ENCODE measurements at places on chromosomes 12 and 14.

DNA sequence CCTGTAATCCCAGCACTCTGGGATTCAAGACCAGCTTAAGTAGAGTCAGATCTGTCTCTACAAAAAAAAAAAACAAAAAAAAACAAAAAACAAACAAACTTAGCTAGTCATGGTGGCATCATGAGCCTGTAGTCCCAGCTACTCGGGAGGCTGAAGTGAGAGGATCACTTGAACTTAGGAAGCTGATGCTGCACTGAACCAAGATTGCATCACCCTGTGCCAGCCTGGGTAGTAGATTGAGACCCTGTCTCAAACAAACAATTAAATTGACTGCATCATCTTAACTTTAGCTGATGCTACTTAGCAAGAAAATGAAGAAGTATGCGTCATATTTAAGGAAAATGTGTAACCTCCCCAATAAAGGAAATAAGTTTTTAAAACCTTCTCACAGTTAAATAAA is 136.6 kb upstream of the ATXN7L3B start:
- DNase-seq, result no peak

- no peak for DNase-seq
These were observed 472.4 kb downstream of the ZFP36L1 start for GRCh38 chr14:68320495-68320894.

- no peak for DNase-seq
These were observed 192.8 kb downstream of the NRXN3 start for GRCh38 chr14:78363008-78363407.

- DNase-seq, result no peak
These were observed 6.3 kb downstream of the CIPC start for GRCh38 chr14:77104393-77104792.

DNA sequence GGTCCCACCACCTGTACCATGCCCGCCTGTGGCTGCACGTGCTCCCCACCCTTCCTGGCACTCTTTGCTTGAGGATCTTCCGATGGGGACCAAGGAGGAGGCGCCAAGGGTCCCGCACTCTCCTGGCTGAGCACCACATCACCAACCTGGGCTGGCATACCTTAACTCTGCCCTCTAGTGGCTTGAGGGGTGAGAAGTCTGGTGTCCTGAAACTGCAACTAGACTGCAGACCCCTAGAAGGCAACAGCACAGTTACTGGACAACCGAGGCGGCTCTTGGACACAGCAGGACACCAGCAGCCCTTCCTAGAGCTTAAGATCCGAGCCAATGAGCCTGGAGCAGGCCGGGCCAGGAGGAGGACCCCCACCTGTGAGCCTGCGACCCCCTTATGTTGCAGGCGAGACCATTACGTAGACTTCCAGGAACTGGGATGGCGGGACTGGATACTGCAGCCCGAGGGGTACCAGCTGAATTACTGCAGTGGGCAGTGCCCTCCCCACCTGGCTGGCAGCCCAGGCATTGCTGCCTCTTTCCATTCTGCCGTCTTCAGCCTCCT is 1.1 kb downstream of the INHBE start:
- DNase-seq, result no peak

- DNase-seq, result no peak
These were observed 1.6 kb downstream of the ZFC3H1 start for GRCh38 chr12:71661977-71662530.

GRCh38 chr12:46699986-46700385 is 125.8 kb downstream of the SLC38A4 start:
- DNase-seq, result no peak

DNA sequence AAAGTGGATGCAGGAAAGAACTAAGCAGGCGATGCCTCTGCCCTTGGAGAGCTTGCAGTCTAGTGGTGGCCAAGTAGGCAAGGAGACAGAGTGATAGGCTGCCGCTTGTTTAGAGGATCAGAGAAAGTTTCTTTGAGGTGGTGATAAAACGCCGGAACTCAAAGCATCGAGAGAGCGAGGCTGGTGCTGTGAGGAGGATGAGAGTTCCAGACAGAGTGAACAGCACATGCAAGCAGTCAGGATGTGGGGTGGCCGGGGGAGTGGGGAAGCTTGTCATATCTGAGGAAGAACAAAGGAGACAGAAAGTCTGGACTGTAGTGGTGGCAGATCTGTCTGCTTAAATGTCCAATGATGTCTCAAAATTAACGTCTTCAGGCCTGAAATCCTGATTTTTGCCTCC is 319.7 kb downstream of the SNAPC1 start:
- DNase-seq, result no peak

- DNase-seq, result no peak
These were observed 49.2 kb downstream of the PSMA6 start for GRCh38 chr14:35341454-35341750.

- DNase-seq, result no peak
These were observed 6.6 kb downstream of the RHOJ start for GRCh38 chr14:63210812-63211211.

- no peak for DNase-seq
These were observed 657.1 kb upstream of the SEL1L start for GRCh38 chr14:82190742-82191141.

DNA sequence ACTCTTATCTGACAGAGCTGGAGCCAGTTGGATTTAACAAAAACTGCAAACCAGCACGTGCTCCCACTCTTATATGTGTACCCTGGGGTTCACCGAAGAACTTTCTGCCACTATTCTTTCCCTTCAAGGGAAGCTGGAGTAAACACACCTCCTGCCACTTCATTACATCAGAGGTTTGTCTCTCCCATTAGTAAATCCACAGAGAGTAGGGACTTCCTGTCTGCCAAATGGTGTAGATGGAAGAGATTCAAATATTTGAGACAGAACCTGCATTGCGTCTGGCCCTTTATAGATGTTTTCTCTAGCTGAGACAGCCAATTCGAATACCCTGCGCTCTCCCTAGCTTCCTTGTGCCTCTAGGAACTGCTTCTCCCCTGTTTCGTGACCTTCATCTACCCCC is 29.1 kb upstream of the AEBP2 start:
- no peak for DNase-seq

DNA sequence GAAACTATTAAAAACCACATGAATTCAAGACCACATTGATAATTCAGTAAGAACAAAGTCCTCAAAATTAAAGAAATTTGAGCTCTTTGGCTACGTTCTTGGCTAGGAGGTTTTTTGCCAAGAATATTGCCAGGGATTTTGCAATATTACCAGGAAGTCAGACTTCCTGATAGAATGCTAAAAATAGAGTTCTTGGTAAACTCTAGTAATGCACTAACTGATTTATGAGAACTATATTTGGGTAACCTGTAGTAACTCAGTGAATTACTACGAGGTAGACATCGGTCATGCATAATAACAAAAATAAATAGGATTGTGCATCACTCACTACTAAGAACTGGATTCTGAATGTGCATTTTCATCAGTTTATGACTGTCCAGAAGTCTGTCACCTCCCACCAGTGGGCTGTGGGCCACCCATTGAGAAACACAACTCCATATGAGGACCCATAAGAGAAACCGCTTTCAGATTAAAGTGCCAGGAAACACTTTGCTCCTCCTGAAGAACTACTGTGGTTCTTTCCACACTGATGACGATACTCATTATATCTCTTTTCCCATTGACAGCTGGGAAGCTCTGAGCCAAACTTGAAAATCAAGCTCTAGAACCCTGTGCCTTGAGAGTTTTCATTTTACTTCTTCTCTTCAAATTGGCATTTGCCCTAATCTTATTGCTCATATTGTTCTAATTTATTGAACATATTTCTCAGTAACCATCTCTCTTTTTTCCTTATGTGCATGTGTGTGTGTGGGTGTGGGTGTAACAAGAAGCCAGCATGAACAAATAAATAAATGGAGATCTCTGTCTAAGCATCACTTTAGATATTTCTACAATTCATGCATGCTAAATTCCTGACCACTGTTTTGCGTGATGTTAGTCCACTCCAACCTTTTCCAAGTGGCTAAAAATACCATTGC is 116.6 kb downstream of the BCL11B start:
- DNase-seq, result no peak

GRCh38 chr14:22105006-22105623 is 431.5 kb upstream of the OR4E1 start:
- no peak for DNase-seq

DNA sequence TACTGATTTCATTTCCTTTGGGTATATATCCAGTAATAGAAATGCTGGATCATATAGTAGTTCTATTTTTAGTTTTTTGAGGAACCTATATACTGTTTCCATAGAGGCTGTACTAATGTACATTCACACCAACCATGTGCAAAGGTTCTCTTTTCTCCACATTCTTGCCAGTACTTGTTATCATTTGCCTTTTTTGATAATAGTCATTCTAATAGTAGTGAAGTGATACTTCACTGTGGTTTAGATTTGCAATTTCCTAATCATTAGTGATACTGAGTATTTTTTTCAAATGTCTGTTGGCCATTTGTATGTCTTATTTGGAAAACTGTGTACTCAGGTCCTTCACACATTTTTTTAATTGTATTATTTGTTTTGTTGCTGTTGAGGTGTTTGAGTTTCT is 148.2 kb upstream of the NAV3 start:
- no peak for DNase-seq

GRCh38 chr12:91801048-91801447 is 344.6 kb downstream of the BTG1 start:
- DNase-seq, result no peak

GRCh38 chr12:93007544-93007943 is 78.4 kb upstream of the EEA1 start:
- DNase-seq, result no peak

DNA sequence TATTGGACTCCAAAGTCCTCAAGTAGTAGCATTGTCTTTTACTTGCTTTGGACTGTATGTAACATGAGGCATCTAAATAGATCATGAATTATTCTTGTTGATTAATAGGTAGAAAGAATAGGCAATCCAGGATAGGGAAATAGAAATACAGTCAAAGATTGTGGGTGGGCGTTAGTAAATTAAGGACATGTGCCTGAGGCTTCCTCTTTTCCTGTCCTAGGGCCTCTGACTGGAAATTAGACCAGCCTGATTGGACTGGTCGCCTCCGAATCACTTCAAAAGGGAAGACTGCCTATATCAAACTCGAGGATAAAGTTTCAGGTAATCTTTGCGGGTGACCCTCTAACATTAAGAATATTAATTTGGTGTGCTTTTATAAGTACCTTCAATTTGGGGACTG is 7.6 kb downstream of the NECAP1 start:
- no peak for DNase-seq
